ENCODE measurements at places on chromosomes 3 and 15.

GRCh38 chr3:102183186-102183585 is 251.6 kb upstream of the ZPLD1 start:
- DNase-seq: no peak

DNA sequence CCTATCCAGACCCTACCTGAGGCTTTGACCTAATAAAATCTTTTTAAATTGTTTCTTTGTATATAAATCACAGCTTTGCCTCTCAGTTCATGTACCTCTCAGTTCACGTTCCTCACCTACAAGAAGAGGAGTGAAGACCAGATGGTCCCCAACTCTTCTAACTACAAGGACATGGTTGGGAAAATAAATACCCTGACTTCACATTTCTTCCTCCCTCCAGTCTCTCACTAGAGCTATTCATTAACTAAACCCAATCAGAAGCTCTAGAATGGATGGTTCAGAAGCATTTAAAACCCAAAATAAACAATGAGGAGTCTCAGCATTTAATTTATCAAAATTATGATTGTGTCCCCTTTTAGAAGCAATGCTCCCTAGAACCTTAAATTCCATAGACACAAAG is 97.3 kb upstream of the AGTR1 start:
- no peak for DNase-seq

- no peak for DNase-seq
These were observed 148.8 kb upstream of the ROPN1 start for GRCh38 chr3:124140746-124141145.

DNA sequence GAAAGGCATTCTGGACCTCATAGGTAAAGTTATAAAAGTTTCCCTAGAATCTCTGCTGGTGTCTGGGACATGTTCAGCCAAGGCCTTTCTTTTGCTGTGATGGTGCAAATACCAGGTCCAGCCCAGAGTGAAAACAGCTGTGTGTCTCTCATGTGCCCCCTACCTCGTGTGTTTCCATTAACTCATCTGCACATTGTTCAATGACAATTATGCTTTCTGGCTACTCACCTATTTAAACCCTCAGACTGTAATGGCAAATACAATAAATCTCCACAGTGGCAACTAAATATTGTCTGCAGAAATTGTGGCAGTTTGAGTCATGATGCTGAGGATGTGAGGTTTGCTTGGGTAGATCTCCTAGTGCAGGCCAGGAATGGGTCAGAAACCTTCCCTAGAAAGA is 53.1 kb upstream of the GALNT15 start:
- DNase-seq: no peak

DNA sequence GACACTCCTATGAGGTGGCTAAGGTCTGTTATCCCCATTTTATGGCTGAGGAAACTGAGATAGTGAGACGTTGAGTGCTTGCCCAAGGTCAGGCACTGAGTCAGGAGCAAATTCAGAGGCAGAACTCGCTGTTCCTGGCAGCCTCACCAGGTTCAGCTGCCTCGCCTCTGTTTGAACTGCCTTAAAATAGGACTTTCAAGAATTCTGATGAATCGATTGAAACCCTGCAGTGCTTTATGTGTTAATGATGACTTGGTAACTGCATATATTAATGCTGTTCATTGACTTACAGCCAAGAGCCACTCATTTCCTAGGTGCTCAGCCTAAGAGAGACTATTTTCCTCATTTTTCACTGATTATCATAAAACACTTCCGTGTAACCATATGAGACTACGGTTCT is 79.5 kb upstream of the BHLHE40 start:
- DNase-seq: no peak

- DNase-seq: no peak
These were observed 291.2 kb downstream of the ZBTB20 start for GRCh38 chr3:114855839-114856238.

DNA sequence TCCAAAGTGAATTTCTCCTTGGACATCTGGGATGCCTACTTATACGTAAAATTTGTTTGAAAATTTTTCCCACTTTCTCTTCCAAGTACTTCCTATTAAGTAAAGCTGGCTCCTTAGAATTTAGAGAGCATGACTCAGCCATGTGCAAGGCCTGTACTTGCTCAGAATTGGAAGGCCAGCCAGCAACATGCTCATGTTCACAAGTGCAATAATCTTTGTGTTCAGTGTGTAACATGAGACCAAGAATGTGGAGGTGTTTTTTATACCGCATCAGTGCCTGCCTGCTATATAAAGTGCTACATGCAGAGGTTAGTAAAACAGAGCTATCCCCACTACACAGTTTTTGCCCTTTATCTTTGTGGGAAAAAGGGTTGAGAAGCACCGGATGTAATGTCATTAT is 151.9 kb upstream of the FEZF2 start:
- peak; percentile 28 for DNase-seq

GRCh38 chr3:190359813-190360212 is 28.1 kb upstream of the CLDN16 start:
- no peak for DNase-seq

DNA sequence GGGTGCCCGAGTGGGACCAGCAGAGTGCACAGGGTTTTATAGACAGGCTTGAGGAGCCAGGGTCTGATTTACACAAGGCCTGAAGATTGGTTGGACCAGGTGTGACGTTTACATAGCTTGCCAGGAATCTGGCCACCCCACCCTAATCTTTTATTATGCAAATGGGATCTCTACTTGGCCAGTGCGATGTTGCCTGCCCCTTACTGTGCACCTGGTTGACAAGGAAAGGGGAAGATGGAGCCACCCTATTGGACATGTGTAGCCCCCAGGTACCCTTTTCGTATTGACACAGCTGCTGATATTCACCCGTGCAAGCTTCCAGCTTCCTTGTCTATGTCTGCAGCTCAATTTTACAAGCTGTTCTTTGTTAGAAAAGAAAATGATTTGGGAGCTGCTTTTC is 132.0 kb downstream of the ARNT2 start:
- no peak for DNase-seq

DNA sequence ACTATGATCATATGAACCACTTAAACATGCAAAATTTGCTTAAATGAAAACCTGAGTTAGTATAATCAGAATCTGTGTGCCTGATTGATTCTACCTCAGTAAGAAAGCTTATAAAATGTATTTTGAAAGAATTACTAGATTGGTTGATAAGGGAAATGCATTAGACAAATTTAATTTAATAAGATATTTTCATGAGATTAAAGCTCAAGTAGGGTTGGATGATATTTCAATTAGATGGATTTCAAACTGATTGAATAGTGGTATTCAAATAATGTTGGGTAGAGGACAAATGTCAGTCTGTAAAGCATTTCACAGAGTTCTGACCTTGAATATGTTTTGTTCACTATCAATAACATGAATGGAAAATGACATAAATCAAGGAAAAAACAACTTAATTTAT is 780.4 kb upstream of the ALCAM start:
- DNase-seq: no peak

DNA sequence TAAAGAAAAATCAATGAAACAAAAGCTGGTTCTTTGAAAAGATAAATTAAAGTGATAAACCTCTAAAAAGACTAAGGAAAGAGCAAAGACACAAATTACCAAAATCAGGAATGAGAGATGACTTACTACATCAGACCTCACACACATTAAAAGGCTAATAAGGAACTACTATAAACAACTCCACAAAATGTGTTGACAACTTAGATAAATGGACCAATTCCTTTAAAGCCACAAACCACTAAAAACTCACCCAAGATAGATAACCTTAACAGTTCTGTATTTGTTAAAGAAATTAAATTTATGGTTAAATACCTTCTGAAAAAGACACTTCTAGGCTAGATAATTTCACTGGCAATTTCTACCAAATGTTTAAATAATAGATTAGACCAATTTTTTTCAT is 170.4 kb downstream of the SMAD6 start:
- DNase-seq: no peak

DNA sequence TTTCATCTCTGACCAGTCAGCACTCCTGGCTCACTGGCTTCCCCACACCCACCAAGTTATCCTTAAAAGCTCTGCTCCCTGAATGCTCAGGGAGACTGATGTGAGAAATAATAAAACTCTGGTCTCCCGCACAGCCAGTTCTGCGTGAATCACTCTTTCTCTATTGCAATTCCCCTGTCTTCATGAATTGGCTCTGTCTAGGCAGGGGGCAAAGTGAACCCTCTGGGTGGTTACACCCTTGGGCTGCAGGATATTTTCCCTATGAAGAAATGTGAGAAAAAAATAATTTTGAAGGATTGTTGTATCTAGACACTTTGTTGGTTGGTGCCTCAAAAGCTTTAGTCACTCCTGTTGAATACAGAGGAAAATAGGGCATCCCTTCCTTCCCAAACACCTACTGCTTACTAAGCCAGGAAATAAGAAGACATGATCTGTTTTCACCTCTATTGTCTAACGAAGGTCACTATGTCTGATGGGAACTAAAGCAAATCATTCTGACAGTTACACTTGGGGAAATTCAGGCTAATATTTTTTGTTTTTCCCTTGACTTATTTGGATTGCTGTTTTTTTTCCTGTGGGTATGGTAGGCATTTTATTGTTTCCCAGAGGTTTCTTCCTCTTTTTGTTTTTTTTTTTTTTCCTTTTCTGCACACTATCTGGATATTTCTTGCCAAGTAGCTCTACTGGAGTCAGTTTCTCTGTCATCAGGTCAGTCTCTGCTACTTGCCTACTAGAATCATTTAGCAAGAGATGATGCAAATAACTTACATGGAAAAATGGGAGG is 15.3 kb upstream of the TNFSF10 start:
- no peak for DNase-seq

GRCh38 chr3:145188079-145188770 is 972.8 kb downstream of the PLOD2 start:
- no peak for DNase-seq

- no peak for DNase-seq
These were observed 695.7 kb upstream of the NECTIN3 start for GRCh38 chr3:110375751-110376518.

GRCh38 chr3:197149-197827 is 725 bp downstream of the CHL1 start:
- no peak for DNase-seq

- no peak for DNase-seq
These were observed 82.7 kb downstream of the IGF1R start for GRCh38 chr15:98730860-98731711.

GRCh38 chr15:40584191-40584590 is 9.9 kb upstream of the KNL1 start:
- DNase-seq: no peak

GRCh38 chr3:85068911-85069310 is 110.1 kb downstream of the CADM2 start:
- DNase-seq: no peak

- DNase-seq: peak; percentile 81
These were observed 47.1 kb upstream of the AKAP13 start for GRCh38 chr15:85333132-85333831.

DNA sequence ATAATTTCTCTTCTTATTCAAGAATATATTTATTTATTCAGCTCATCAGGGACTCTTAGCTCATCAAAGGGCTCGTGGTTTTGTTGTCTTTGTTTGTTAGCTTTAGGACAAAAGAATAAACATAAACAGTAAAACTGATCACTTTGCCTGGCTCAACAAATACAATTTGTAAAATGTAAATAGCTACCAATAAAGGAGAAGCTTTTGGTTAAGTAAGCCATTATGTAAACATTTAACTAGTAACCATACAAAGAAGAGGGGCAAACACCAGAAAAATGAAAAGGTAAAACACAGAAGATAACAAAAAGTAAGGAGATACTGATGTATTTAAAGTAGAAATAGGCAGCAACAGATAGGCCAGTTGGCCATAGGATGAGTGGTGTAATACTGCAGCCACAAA is 761.7 kb downstream of the ROBO1 start:
- DNase-seq: no peak

GRCh38 chr15:77507911-77508310 is 87.2 kb downstream of the HMG20A start:
- DNase-seq: no peak

GRCh38 chr15:51484781-51485180 is 137.8 kb downstream of the DMXL2 start:
- DNase-seq: no peak

GRCh38 chr3:119835556-119835955 is 53.7 kb downstream of the NR1I2 start:
- DNase-seq: no peak

- no peak for DNase-seq
These were observed 174.4 kb downstream of the STAG1 start for GRCh38 chr3:136577791-136578190.

DNA sequence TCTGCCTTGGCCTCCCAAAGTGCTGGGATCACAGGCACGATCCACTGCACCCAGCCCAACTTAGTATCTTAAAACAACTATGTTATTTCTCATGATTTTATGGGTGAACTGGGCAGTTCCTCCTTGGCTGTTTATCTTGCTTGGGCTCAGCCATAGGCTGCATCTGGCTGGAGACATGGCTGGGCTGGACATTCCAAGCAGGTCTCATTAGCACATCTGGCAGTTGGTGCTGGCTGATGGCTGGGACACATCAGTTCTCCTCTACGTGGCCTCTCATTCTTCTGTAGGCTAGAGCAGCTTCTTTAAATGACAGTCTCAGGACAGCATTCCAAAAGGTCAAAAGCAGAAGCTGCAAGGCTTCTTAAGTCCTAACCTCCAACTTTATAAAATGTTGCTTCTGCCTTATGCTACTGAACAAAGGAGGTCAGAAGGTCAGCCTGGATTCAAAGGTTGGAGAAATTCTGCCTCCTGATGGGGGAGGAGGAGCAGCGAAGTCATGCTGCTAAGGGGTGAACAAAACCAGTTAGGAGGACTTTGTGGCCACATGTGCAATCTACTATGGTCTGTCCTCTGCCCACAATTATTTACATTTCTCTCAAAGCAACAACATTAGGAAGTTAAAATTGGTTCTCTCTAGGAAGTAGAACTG is 144.0 kb downstream of the AQP9 start:
- DNase-seq: no peak

DNA sequence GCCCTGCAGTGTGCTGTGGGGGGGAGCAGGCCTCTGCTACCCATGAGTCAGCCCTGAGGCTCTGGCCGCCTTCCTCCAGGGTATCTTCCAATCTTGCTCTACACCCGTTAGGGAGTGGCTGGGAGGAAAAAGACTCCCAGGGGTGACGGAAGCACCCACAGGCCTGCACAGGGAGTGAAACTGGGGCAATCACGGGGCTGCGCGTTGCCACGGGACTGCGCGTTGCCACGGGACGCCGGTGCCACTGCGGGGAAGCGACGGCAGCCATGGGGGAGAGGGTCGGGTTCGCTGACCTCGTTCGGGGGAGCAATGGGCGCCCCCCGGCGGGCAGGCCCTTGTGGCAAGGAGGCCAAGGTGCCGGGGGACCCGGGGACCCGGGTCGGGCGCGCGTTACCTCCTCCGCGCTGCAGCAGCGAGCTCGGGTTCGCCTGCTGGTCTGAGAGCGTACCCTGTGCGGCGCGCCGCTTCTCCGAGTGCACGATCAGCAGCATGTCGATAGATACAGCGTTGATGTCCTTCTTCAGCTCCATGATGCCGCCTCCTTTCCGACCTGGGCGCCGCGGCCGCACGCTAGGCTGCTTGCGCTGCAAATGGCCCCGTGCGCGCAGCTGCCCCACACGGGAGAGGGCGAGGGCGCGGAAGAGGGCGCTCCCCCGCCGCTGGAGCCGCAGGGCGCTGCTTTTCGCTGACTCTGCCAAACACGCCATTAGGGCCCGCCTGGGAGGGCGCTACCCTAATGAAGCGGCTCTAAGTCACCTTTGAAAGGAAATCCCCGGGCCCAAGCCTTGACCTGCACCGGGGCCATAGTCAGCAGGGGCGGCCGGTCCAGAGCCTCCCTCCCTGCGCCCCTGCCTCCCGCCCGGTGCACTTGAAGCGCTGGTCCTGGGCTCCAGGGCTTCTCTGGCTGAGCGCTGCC is at the start of gene KY:
TSS of gene KY (minus strand) at position 592 of the 916 bp plus-strand sequence. CDS start at position 530, 62 bp downstream.
- no peak for DNase-seq

- no peak for DNase-seq
These were observed 24.1 kb upstream of the VEPH1 start for GRCh38 chr3:157527131-157527881.

- DNase-seq: no peak
These were observed 1.7 kb downstream of the BFSP2 start for GRCh38 chr3:133401374-133402135.

- DNase-seq: no peak
These were observed 81.0 kb downstream of the TMEM108 start for GRCh38 chr3:133119176-133119575.

Measured in fibroblast of skin of left biceps (primary cell).